ENCODE measurements at places on chromosomes 1 and 21.
A peak's percentile ranks its signal among the peaks of the same experiment; 100 is the strongest.

DNA sequence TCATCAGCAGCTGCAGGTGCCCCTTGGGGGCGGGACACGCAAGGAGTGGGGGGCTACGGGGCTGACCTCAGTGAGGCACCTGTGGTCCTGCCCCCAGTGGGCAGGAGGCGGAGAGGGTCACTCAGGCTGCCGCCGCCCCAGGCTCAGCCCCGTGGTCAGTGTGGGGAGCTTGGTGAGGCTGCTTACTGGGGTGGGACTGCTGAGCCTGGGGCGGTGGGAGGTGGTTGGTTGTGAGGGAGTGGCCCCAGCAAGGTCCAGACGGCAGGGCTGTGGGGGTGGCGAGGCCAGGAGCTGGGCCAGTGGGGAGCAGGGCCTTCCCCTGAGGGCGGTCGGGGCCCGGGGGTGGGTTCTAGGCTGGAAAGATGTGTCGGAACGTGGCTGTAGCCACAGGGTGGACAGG, 14.3 kb downstream of the PFKL start:
- DNase-seq, result no peak

- no peak for DNase-seq
Observed at GRCh38 chr1:183832459-183832858, 27.5 kb downstream of the RGL1 start.

GRCh38 chr1:226638608-226639007, 90.0 kb downstream of the STUM start:
- no peak for DNase-seq

DNA sequence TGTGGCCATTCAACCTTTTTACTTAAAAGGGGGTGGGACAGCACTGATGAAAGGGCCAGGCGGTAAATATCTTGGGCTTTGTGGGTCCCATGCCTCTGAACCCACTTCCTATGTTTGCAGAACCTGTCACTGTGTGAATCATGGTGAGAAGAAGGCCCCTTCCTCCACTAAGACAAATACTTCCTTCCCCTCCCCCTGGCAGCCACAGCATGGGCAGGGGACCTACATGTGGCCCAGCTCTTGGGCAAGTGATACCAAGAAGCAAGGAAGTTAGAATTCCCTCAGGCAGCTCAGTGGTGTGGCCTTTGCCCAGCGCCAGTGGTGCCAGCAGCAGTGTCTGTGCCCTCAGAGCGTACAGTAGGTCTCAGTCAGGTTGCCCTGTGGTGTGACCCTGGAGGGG, 168.6 kb downstream of the TRIM33 start:
- DNase-seq, result no peak

DNA sequence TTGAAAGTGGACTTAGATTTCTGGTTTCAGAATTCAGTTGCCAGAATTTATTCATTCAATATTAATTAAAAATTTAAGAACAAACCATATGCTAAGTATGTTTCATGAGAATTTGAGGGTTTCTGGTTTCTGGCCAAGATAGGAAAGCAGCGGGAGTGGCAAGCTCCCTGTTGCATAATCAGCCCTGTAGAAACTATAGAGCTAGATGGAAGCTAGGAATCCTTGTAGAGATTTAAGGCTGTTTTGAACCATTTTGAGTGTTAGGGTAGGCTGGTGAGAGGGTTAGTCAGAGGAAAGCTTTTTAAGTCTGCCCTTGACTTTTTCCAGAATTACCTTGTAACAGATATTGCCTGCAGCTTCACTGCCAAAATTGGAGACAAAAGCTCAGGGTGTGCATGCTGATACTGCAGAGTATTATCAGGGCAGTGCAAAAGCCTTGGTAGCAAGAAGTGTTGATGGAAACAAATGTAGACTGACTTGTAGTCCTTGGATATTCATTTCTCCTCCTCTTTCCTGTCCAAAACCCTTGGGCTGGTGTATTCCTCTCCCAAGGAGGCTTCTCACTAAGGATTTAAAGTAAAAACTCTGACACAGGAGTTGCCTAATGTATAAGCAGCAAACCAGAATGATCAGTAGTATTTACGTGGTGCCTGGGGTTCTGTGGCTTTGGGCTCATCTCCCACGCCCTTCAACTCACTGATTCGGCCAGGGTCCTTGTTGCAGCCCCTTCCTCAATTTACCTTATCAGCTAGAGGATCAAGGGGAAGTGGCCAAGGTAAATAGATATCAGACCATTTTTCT, 12.6 kb upstream of the GIPC2 start:
- no peak for DNase-seq

DNA sequence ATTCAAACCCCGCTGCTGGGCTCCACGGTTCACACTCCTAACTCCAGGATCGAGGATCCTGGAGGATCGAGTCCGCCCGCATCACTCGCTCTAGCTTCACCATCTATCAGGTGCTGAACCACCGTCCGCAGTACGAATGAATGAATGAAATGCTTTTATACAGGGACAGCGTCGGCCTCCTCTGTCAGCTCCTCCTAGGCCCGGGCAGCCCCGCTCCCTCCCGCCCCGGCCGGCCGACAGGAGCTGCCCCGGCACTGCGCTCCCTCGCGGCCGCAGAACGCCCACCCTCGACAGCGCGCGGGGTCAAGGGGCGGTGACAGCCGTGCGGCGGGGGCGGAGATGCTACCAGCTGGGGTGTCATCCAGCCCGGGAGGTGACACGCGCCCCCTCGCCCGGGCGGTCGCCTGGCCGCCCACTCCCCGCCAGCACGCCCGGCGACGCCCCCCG, 520 bp downstream of the ZBTB17 start:
- peak; percentile 55 for DNase-seq

- DNase-seq, result no peak
Observed at GRCh38 chr1:228279011-228279721, 71.3 kb downstream of the OBSCN start.

DNA sequence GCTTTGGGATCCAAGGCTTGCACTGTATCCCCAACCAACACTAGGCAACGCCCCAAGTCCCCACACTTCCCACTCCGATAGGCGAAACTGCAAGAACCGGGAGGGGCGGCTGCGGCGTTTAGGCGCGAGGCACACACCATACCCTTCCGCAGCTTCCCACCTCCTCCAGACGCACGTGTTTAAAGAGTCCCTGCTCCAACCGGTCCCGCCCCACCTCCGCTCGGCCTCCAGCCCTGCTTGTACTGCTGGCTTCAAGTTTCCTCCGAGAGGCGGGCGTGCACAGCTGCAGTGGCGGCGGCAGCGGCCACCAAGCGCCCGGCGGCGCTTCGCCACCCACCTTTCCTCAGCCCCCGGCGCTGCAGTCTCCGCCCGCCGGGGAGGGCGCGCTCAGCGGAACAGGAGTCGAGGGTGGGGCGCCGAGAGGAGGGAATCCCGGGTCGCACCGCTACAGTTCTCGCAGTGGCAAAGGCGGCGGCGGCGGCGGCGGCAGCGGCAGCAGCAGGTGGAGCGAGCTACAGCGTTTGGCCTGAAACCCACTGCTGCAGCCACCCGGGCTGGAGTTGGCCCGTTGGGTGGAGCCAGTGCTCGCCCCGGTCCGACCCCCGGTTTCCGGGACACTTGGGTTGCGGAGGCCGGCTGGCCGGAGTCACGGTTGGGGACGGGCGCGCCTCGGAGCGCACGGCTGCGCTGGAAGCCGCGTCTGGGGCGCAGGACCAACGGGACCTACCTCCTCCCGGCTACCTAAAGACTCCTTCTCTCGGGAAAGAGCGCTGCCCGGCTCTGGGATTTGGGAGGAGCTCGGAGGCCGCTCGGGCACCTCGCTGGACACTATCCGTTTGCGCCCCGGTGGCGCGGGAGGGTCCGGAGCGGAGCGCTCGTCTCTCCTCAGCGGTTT, at the start of gene CNIH3:
CNIH3 (plus strand) TSS at position 457 of the 895 bp plus-strand sequence. CDS start 858 bp downstream, outside the sequence.
- DNase-seq, result no peak

DNA sequence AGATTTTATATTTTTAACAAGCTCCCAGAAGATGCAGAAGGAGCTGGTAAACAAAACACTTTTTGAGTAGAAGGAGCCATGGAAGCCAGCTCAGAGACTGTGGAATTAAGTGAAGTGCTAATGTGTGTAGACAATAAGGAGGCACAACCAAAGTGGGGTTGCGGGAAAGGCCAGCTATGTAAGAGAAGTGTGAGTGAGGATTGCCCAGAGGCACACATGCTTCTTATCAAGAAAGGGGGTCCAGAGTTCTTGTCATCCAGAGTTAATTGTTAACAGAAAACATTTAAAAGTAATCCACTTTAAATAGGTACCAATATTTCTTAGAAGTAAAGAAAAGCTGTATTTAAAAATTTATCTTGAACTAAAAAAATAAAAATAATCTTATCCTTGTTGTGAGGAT, 136.8 kb downstream of the OLFM3 start:
- no peak for DNase-seq

- DNase-seq, result no peak
Observed at GRCh38 chr1:223077247-223077833, 65.7 kb downstream of the TLR5 start.

- peak; percentile 13 for DNase-seq
Observed at GRCh38 chr1:39214998-39215873, 10.7 kb downstream of the MACF1 start.

GRCh38 chr1:24830680-24831272, 85.5 kb downstream of the CLIC4 start:
- DNase-seq, result no peak

DNA sequence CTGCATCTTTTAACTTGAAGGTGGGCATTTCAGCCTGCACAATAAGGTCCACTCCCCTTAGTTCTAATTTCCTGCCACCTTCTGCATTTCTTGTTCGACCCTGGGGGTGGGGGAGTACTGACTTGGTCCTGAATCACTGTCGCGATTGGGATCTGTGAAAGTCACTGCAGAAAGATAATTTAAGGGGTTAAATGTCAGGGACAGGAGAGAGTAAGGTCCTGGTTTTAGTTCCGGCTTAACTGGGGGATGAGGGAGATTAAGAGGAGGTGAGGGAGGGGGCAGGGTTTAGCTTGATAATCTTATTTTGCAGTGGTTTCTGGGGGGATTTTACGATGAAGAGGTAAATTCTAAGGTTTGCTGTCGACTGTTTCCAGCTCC, 128.1 kb downstream of the MRPS6 start:
- DNase-seq, result no peak

GRCh38 chr1:40477678-40478053, 576 bp downstream of the ZFP69 start:
- no peak for DNase-seq

- no peak for DNase-seq
Observed at GRCh38 chr1:188514917-188515316, 1686.2 kb downstream of the PLA2G4A start.

GRCh38 chr1:19507516-19507915, 22.2 kb upstream of the CAPZB start:
- DNase-seq, result no peak

DNA sequence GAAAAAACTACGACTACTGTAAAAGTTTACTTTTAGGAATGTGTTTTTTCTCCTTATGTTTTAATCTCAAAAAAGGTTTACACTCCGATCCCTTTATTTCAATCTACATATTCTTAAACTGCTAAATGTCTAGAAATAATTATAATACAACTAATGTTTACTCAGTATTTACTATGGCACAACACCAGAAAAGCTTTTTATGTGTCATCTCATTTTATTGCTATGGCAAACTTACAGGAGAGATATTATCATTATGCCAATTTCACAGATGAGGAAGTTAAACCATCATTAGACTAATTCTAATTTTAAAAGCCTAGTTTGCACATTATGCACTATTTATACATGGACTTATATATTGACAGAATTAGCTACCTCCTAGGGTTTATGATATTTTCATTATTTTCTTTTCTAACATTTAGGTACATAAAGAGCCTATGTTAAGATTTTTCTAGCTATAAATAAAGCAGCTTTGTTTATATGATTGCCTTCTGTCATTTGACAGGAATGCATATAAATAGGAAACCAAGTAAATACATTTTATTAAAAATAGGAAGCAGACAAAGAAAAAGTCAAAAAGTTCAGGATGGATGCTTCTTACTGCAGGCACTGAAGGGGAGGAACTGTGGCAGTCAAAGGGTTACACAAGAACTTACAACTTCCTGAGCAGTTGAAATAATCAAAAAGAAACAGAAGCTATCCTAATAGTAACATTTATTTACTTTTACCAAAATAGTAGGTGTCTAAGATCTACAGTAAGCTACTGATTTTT, 442.4 kb downstream of the LTN1 start:
- DNase-seq, result no peak

- peak; percentile 93 for DNase-seq
Observed at GRCh38 chr1:184754476-184755225, at the start of gene EDEM3. Gene EDEM3 (minus strand): TSS chr1:184754858. CDS start chr1:184754646, 212 bp downstream.

DNA sequence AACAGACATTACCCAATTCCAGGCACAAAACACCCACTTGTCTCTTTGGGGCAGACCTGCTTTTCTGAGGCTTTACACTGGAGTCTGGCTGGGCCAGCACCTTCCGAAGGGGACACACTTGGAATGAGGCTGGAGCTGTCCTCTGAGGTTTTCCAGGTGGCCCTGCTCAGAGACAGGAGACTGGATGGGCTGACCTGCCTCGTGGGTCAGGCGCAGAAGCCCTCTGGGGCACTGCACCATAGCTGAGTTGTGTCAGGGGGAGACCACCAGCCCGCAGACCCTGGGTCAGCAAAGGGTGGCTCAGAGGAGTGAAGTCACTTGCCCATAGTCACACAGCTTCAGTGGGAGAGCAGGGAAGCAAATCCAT, 1.8 kb downstream of the SH2D5 start:
- DNase-seq, result no peak

- no peak for DNase-seq
Observed at GRCh38 chr21:42154237-42155044, 64.5 kb upstream of the ABCG1 start.

GRCh38 chr1:227219715-227220292, 98.5 kb downstream of the CDC42BPA start:
- DNase-seq, result no peak

GRCh38 chr1:244992833-244993232, 128.5 kb upstream of the HNRNPU start:
- DNase-seq, result no peak

GRCh38 chr1:14919751-14920150, 233.8 kb upstream of the TMEM51 start:
- no peak for DNase-seq

DNA sequence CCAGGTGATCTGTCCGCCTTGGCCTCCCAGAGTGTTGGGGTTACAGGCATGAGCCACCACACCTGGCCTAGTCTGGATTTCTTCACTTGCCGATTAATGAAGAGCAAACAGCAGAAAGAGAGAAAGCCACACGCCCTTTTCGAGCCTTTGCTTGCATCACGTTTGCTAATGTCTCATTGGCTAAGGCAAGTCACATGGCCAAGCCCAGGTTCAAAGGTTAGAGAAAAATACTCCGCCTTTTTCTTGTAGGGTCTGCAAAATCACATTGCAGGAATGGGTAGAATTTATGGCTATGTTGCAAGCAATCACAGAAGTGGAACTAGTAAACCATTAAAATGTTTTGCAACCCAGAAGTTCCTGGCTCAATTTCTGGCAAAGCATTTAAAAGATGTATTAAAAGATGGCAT, 26.8 kb upstream of the BACH1 start:
- DNase-seq, result no peak

Data from activated naive CD4-positive, alpha-beta T cell (primary cell).